ENCODE measurements at places on chromosomes 13 and 19. TPM values are rescaled to one million over a fixed set of nuclear protein-coding genes. Genes with fewer than 3 reads are reported as not detected.
A peak's percentile ranks its signal among the peaks of the same experiment; 100 is the strongest.

- peak; percentile 87 for DNase-seq
Measured at GRCh38 chr13:100875392-100876043, 200.9 kb upstream of the TMTC4 start.

DNA sequence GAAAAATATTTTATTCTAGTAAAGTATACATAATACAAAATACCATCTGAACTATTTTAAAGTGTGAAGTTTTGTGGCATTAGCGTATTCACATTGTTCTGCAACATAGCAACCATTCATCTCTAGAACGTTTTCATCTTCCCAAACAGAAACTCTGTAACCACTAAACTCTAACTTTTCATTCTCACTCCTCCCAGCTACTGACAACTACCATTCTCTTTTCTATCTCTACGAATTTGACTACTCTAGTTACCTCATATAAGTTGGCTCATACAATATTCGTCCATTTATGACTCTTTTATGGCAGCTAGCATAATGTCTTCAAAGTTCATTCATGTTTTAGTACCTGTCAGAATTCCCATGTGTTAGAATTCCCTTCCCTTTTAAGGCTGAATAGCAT lies 150.5 kb upstream of the MIR17HG start:
- no peak for DNase-seq

Gene MEX3D
- total RNA-seq = 98.5 TPM

DNA sequence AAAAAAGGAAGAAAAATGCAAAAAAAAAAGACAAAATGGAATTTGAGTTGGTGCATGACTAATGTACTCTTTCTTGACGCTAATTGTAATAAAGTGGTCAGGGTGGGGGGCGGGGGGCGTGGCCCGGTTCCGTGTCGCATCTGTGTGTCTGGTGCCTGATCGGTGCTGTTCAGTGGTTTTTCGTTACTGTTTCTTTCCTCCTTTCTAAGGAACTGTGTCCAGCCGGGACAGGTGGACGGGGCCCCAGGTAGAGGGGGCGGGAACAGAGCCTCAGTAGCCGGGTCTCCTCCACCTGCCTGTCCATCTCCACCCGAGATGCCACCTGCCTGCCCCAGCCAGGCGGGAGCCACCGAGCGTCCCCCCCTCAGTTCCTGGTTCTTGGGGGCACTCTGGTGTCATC lies 26.3 kb downstream of the ONECUT3 start:
- DNase-seq = no peak

GRCh38 chr13:46329624-46330023 lies 57.4 kb downstream of the RUBCNL start:
- no peak for DNase-seq

Gene UBE2S
- 257 TPM for total RNA-seq

DNA sequence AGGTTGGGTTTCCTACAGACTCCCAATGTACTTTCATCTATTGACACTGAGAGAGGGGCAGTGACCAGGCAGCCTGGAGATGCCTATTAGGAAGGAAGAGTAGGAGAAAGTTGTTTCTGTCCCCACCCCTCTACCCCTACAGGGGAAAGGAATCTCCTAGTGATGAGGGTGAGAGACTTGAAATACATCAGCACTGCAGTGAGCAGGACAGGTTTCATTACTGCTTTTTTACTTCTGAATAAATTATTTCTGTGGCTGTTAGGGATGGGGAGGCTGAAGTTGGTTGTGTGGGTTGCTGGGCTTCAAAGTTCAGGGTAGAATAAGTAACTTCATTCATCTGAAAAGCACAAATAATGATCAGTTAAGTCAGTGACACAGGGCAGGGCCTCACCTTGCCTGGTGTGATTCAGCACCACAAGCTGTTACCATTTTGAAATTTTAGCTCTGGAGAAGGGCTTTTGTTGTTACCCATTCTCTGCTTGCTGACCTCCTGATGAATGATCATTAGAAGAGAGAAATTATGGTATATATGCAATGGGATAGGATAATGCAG lies 19.3 kb downstream of the CEACAM1 start:
- no peak for DNase-seq

DNA sequence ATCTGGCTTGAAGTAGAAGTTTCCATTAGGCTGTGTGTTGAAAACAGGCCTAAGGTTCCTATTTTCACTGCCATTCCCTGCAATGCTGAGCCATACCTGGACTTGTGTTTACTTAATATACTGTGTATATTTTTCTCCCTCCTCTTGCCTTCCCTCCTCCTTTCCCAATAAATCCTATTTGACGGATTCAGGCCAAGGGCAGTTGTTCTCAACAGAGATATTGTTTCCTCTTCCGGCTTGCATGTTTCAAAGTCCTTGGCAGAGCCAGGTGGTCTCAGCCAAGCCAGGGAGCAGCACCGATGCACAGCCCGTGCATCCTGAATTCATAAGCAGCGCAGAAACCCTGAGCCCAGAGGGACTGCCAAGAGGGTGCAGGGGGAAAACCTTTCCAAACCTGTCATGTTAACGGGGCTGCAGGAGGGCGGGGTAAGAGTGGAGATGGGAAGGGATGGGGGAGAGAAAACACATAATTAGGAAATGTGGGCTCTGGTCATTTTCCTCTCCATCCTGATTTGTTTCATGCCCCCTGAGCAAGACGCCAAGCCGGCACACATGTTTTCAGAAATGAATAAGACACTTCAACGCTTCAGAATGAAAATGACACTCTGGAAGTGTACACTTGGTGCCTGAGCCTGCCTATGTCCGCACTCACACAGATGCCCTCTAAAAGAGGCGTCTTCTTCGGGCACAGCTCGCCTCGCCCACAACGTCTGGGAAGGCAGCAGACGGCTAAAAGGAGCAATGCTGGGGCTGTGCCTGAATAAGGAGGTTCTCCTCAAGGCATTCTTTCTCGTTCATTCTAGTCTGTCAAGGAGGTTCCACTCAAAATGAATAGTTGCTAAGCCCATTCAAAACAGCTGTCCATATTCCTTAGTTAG lies 149.3 kb upstream of the UBL3 start:
- no peak for DNase-seq

- peak; percentile 99 for DNase-seq
Measured at GRCh38 chr13:49936075-49936967, at the start of gene SPRYD7. Gene SPRYD7 (minus strand): TSS chr13:49936340. CDS start chr13:49936235, 105 bp downstream.

DNA sequence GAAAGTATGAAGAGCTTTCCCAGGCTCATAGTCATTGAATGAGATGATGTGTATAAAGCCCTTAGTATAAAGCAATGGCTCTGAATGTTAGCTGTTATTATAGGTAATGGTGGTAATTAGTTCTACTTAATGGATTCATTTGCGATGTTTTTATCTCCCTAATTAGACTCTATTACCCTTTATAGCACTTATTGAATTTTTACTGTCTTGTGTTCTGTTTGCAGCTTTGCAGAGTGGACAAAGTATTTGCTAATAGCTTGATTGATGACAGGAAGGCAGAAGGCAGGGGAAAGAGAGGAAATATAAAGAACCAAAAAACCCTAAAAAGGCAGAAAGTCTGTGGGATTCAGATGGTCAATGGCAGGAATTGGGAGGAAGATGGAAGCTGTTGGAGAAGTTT lies 524.4 kb upstream of the SPRY2 start:
- no peak for DNase-seq

Gene PRRG2
- total RNA-seq = 1.5 TPM

Gene KDM4B
- 37.2 TPM for total RNA-seq

- no peak for DNase-seq
Measured at GRCh38 chr13:104701591-104701990, 1635.4 kb upstream of the SLC10A2 start.

- DNase-seq = peak; percentile 74
Measured at GRCh38 chr19:55041627-55042343, 3.7 kb upstream of the GP6 start.

- no peak for DNase-seq
Measured at GRCh38 chr13:26743971-26744370, 16.6 kb downstream of the GPR12 start.

DNA sequence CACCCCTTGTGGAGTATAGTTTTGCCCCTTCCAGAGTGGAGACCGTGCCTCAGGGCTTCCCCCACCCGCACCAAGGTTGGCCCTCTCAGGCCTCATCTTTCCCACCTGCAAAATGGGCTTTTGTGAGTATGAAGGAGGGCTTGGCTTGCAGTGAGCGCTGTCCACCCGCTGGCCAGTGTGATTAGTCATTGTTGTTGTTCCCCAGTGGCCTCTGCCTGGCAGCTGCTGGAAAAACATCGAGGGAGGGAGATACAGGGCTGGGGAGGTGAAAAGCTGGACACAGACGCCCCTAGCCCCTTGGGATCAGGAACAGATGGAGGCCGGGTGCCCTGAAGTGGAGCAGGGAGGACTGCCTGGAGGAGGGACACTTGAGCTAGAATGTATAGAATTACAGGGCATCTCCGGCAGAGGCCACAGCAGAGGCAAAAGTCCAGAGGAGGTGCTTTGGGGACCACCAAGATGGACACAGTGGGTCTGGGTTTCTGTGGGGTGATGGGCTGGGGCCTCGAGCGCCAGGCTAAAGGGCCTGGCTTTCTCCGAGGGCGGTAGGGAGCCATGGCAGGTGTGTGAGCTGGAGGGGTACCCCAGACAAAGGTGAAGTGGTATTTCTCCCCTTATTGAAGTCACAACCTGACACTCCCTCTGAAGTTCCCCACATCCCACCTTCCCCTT lies 3.9 kb upstream of the IL12RB1 start:
- DNase-seq = peak; percentile 19

Measured in endothelial cell of umbilical vein (primary cell).